NCI-H460 (cell line): ENCODE measurements at places on chromosomes 3 and 15. TPM values are rescaled to one million over a fixed set of nuclear protein-coding genes. Genes with fewer than 3 reads are reported as not detected.

- peak; percentile 61 for DNase-seq
Observed at GRCh38 chr3:149494022-149494758, 19.7 kb downstream of the TM4SF4 start.

DNA sequence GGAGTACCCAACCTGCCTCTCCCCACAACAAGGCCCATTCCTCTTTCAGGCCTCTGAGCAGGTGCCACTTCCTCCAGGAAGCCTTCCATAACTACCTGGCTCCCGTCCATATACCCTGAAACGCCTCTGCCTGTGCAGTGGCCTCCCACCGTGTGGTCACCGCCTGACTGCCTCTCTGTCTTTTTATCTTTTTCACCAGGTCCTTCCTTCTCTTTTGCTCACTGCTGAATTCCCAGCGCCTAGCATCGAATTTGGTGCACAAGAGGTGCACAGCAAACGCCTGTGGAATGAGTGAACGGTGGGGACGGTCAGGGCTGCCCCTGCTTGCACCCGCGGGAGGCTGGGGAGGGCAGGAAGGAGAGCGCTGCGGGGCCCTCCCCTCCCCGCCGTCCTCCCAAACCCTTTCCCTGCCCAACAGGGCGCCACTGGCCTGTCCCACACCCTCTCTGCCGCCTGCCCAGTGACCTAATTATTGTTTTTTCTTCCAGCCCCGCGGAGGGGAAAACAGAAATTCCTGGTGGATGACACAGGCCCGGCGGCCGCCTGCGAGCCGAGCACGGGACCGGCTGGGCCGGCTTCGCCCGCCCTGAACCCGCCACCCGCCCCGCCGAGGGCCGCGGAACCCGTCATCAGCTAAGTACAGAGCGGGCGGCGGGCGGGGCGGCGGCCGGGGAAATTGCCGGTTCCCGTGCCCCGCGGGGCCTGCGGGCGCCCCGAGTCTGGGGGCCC lies 140.1 kb downstream of the SMAD6 start:
- peak; percentile 69 for DNase-seq

The SV2B gene
- 0.03 and 0.05 TPM in 2 replicates for total RNA-seq

DNA sequence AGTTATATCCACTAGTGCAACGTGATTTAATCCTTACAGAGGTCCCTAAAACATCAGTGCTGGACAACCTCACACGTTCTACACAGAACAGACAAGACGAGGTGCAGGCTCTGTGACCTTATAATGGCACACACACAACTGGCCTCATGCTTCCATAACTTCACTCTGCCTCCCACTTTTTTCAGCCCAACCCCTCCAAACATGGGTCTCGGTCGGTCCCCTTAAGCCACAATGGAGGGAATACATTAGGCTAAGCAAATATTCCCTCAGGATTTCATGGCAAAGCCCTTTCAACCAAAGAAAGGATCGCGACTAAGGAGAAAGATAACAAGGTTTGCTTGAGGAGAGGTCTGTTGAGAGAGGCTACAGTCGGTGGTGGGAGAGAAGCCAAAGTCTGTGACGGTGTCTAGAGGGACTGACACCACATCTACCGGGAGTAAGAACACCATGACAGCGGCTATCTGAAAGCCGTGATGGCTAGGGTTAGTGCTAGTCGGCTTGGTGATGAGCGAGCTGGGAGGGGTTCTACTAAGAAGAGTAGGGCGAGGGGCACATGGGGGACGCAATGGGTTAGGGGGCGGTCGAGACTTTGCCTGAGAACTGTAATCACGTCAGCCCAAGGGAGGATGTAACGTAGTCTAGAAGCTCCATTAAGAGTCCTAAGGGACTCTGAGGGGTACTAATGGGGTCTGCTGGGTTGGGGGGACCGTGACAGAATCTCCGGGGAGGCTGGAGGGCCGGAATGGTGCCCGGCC lies 1.0 kb downstream of the MYO9A start:
- no peak for DNase-seq

GRCh38 chr15:80265021-80265420 lies 13.0 kb upstream of the CTXND1 start:
- no peak for DNase-seq

DNA sequence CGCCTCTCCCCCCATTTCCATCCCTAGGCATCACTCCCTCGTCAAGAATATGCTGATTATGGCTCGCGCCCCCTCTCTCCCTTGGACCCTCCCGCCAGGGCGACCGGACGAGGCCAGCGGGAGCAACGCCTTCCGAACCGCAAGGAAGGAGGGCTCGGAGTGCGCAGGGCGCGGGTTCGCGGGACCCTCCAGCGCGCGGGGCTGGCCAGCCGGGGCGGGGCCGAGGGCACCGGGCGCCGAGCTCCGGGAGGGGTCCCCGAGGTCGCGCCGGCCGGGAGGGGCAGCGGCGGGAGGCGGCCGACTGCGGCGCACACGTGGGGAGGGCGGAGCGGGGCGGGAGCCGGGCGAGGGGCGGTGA lies 483 bp downstream of the EHD4 start:
- no peak for DNase-seq

GRCh38 chr15:39939487-39940452 lies 5.9 kb downstream of the EIF2AK4 start:
- no peak for DNase-seq

GRCh38 chr3:73733746-73734145 lies 109.0 kb upstream of the PDZRN3 start:
- DNase-seq, result no peak

DNA sequence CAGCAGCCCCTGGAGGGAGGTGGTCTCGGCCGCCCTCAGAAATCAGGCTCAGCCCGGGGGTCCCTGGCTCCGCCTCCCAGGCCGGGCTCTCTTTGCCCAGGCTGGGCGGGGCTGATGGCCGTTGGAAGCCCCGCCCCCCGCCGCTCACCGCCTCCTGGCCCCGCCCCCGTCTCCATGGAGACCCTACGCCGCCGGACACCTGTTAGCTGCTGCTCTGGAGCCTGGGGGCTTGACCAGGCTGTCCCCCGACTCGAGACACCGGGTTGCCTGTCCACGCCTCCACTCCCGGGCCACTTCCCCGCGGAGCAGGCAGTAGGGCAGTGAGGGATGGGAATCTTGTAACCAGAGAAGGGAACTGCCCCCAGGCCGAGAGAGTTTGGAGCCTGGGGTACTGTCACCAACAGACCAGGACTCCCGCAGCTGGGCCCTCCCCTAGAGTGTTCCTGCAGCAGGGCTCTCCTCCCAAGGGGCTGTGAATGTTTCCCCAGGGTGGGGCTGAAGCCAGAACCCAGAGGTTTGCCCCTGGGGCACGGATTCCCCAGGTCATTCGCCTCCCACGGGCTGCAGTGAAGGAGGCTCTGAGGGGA lies 27.8 kb upstream of the RPL32 start:
- DNase-seq, result no peak

- no peak for DNase-seq
Observed at GRCh38 chr3:130841357-130841756, 52.5 kb upstream of the ATP2C1 start.

GRCh38 chr15:79610021-79610420 lies 177.9 kb downstream of the MINAR1 start:
- no peak for DNase-seq

The GPR15 gene
- total RNA-seq, result not detected in 2 replicates

DNA sequence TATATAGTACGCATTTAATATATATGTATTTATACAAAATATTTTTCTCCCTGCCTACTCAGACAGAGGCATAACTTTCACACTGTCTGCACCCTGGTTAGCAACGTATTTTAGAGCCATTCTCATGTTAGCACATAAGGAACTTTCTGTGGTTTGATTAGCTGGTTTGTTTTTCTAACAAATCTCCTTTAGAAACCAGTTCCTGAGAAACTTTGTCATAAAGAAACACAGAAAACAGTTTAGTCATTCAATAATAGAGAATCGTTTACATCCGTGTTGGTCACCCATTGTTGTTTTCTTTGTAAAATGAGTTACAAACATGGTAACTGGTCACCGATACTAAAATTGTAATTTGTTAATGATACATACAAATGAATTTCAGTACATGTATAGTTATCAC lies 5.9 kb upstream of the NGRN start:
- DNase-seq, result no peak

DNA sequence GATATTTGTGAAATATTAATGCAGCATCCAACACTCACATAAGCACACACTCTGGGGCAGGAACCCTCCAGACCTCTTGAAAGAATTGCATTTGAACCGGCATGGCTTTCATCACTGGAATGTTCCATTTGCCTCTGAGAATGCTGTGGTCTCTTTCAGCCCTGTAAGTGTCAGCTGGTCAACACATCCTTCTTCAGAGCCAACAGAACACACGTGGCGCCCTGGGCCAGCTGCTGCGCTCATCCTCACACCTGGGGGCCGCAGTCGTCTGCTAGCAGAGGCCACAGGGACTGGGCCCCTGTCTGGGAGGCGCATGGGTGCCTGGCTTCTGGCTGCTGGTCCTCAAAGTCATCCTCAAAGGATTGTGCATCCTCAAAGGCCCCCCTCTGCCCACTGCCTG lies 71.4 kb upstream of the HERC1 start:
- no peak for DNase-seq

The KATNBL1 gene
- 40.9 and 55.2 TPM in 2 replicates for total RNA-seq

The GREM1 gene
- total RNA-seq, result not detected in 2 replicates

DNA sequence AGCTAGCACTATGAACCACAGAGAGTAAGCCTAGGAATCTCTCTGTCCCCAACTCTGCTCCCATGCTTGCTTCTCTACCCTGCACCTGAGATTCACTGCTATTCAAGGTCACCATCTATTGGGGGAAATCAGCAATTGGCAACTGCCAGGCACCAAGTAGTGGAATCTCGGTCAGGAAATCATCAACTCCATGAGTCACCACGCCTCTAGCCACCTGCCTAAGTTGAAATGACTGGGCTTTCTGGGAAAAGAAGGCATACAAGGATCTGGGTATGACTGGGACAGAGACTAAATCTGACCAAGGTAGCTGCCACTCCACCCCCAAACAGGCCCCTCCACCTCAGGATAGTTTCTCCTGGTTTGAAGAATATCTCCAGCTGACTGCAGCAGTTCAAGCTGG lies 464.1 kb upstream of the CBLB start:
- DNase-seq, result no peak

DNA sequence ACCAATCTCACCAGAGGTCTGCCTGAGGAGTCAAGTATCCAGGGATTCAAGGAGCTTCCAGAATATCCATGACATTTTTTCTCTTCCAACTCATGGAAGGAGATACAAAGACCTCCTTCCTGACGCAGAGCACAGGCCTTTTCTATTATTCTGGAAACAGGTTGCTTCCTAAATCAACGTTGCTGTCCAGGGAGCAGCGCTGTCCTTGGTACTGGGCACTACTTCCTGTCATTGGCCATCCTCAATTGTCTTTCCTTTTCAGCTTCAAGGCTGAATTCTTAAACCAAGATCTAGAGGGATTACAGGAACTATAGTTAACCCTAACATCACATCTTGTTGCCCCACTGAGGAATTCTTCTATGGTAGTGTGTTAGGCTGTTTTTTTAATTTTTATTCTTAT lies 50.4 kb upstream of the TBC1D21 start:
- DNase-seq, result peak; percentile 3

GRCh38 chr3:171846597-171846996 lies 3.4 kb downstream of the TMEM212 start:
- no peak for DNase-seq

GRCh38 chr3:168405288-168405687 lies 309.6 kb upstream of the GOLIM4 start:
- no peak for DNase-seq

The TM6SF1 gene
- 0.29 and 0.37 TPM in 2 replicates for total RNA-seq

The ZMYND10 gene
- 0.30 and 1.1 TPM in 2 replicates for total RNA-seq

DNA sequence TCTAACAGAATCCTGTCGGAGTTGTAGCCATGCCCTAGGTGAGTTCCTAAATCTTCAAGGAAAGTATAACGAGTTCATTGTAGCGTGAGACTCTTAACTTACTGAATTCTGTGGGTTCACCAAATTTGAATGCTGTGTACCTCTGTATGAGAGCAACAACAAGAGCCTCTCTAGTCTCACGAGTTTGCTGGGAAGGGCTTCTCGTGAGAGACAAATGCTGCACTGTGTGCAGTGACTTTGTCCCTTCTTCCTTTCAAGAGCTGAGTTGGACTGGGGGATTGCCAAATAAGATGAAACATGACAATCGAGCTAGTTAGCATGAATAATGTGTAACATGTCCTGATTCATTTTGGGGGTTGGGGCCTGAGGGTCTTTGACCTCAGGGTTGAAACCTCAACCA lies 32.2 kb downstream of the KAT2B start:
- DNase-seq, result no peak

The C2CD4B gene
- 0.32 and 0.40 TPM in 2 replicates for total RNA-seq

GRCh38 chr3:2356298-2356950 lies 257.8 kb downstream of the CNTN4 start:
- no peak for DNase-seq

The CCDC39 gene
- not detected in 2 replicates for total RNA-seq

- DNase-seq, result no peak
Observed at GRCh38 chr15:62483814-62484213, 318.7 kb upstream of the C2CD4B start.

The MCTP2 gene
- total RNA-seq, result 0.45 and 0.61 TPM in 2 replicates

The KIF7 gene
- total RNA-seq, result 1.9 and 2.6 TPM in 2 replicates

GRCh38 chr3:181943285-181943684 lies 231.6 kb downstream of the SOX2 start:
- DNase-seq, result no peak

The P2RY14 gene
- total RNA-seq, result not detected in 2 replicates

The CIDEC gene
- total RNA-seq, result not detected in 2 replicates

The HOMER2 gene
- total RNA-seq, result 16.9 and 18.5 TPM in 2 replicates

The GOLGA6D gene
- total RNA-seq, result not detected in 2 replicates

DNA sequence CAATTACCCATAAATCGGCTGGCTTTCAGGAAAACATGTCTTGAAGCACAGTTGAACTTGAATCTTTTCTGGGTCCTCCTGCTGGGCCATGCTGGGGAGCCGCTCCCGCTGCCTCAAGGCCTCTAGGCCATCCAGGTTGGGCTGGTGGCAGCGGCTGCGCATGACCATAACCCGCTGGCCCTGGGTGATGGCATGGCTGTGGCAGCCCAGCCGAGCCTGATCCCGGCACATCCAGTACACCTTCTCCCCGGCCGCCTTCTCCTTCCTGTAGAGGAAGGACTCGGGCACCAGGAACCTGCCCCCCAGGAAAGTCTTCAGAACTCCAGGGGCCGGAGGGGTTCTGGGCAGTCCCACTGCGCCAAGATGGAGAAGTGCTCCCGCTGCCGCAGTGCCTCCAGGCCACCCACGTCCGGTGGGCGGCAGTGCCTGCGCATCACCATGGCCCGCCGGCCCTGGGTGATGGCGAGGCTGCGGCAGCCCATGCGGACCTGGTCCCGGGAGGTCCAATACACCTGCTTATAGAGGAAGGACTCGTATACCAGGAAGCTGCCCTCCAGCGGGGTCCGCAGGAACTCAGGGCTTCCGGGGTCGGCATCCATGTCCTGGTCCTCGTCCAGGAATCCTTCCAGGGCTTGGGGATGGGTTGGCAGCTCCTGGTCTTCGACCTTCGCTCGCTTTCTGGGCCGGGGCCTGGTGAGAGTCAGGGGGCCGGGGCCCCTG lies 84.3 kb upstream of the FXR1 start:
- DNase-seq, result no peak

The CKMT1A gene
- total RNA-seq, result 1.2 TPM in 2 replicates

DNA sequence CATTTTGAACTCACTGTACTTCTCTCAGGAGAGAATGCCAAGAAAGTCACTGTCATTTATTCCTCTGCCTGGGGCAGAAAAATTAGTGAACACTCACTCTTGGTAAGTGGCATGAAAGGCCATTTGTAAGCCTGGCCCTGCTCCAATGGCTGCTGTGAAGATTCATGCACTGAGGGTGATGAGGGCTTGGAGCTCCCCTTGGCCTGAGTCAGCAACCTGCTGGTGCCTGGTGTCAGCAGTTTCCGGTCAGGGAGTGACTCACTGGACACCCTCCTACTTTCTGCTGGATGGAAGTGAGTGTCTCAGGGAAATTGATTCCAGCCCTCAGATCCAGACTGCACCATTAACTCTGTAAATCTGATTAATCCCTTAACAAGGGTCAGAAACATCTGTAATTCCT lies 37.6 kb downstream of the TRA2B start:
- DNase-seq, result peak; percentile 28

- no peak for DNase-seq
Observed at GRCh38 chr15:100761290-100761935, 118.2 kb upstream of the ALDH1A3 start.

The PLSCR4 gene
- 3.7 and 4.3 TPM in 2 replicates for total RNA-seq
